ENCODE measurements at places on chromosomes 12 and 14. TPM values are rescaled to one million over a fixed set of nuclear protein-coding genes. Genes with fewer than 3 reads are reported as not detected.

MAGOHB gene
- 18.4 TPM for total RNA-seq

DNA sequence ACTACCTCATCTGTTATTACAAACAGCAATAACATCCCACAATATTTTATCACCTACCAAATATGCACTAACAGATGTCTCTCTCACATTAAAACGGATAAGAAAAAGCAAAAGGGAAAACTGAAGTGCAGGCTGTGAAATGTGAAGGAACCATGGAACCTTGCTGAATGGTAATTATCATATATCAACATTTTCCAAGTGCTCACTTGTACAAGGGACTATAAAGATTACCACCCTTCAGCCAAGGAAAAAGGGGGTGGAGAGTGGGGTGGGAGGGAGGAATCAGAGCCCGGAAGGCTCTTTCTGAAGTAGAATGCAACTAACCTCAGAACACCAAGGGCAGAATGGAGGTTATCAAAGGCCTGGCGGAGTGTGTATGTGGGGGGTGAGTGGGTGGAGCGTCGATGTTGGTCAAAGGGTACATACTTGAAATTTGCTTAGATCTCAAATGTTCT, 1.2 kb downstream of the SNX6 start:
- no peak for DNase-seq

GRCh38 chr14:97970222-97970621, 1173.0 kb downstream of the VRK1 start:
- DNase-seq, result no peak

DNA sequence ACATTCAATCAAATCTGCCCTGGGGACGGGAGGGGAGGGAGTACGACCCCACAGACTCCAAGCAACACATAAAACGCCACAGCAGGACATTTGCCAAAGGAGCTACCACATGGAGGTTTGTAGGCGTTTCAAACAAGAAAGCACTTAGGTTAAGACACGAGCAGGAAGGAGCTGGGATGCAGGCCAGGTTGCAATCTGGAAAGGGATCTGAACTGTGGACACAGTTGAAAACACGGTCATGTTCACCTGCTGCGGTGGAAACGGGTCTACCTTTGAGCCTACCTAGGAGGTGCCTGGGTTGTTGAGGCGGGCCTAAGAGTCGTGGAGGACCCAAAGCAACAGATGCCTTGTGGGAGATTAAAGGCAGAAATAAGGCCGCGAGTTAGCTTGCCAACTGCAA, 18.4 kb downstream of the PRKAB1 start:
- DNase-seq, result no peak

- no peak for DNase-seq
These were observed 6.3 kb downstream of the KRT80 start for GRCh38 chr12:52185400-52185967.
